ENCODE measurements at places on chromosomes 13 and 19. TPM values are rescaled to one million over a fixed set of nuclear protein-coding genes. Genes with fewer than 3 reads are reported as not detected.

The ATP4B gene
- not detected for total RNA-seq

The KPTN gene
- 9.9 TPM for total RNA-seq

The GPC5 gene
- total RNA-seq, result 0.15 TPM

The CELF5 gene
- total RNA-seq, result 1.4 TPM

The MTUS2 gene
- total RNA-seq, result 0.04 TPM

The CCDC70 gene
- total RNA-seq, result not detected

The SHC2 gene
- 5.3 TPM for total RNA-seq

The RDH8 gene
- total RNA-seq, result not detected
